ENCODE measurements at places on chromosomes 12 and 14.

- no peak for DNase-seq
These were observed 113.1 kb downstream of the ITPR2 start for GRCh38 chr12:26719852-26720251.

- DNase-seq: no peak
These were observed 146.0 kb upstream of the RPH3A start for GRCh38 chr12:112645586-112645985.

DNA sequence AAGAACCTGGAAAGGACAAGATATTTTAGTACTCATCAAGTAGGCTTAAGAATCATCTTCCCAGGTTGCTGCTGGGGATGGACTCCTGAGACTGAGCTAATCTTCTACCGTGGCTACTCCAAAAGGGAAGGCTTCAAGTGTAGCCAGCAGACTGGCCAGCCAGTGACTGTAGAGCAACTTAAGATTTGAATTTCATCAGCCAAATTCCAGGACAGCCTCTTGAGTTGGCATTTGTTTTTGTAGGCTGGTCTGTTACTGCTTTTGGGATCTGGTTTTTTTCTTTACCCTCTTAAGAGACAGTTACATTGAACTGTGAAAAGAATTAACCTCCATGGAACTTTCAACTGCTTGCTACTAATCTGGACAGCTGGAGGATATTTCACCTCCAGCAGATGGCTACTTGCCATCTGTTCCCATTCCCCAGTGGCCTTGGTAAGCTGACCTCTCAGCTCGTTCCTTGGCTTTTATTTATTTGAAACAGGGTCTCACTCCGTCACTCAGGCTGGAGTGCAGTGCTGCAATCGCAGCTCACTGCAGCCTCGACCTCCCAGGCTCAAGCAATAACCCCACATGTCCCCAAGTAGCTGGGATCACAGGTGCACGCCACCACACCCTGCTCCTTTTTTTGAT lies 20.7 kb downstream of the VTI1B start:
- no peak for DNase-seq

- DNase-seq: no peak
These were observed 42.5 kb downstream of the SGPP1 start for GRCh38 chr14:63685401-63685800.

DNA sequence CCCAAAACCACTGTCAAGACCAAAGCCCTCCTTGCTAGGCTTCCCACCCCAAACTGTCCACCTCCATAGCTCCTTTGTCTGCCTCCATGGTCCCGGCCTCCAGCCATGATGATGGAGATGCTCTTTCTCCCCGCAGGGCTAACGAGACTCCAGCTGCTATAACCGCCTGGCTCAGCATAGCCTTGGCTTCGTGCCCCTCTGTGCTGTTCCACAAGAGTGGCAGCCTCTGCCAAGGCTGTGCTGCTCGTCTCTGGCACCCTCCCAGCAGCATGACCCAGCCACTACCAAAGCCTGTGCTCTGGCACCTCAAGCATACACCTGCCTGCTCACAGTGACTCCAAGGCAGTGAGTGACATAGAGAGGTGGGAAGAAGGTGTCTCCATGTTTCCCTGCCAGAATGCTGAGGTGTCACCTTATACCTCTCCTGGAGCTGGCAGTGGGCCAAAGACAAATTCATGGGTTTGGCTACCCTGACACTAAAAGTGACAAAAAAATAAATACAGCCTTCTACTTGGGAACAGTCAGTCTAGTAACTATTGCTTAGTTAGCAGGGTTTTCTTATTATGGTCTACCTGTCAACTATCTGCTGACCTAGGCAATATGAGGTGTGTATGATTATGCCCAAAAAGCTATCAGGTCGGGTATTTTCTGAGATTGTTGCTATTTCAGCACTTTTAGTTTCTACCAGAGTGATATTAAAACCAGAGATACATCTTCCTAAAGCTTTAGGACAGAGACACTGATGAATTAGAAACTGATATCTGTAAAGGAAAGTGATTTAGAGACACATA lies 16.1 kb upstream of the KRT73 start:
- DNase-seq: peak; percentile 3

DNA sequence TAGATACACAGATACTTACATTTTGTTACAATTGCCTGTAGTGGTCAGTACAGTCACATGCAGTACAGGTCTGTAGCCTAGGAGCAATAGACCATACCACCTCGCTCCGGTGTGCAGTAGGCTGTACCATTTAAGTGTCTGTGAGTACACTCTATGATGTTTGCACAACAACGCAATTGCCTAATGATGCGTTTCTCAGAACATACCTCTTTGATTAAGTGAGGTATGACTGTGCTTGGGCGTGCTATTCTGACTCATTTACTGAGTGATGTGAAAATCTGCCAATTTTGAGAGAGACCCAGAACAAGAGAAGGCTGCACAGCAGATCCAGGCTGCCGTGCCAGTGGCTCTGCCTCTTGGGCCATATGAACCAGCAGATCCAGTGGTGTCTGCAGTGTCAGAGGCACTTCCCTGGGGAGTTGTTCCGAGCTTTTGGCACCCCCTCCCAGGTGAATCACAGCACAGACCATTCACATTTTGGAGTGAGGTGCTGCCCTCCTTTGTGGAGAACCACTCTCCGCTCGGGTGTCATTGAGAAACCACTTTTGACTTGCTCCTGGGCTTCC lies 20.4 kb downstream of the DLK1 start:
- DNase-seq: no peak

DNA sequence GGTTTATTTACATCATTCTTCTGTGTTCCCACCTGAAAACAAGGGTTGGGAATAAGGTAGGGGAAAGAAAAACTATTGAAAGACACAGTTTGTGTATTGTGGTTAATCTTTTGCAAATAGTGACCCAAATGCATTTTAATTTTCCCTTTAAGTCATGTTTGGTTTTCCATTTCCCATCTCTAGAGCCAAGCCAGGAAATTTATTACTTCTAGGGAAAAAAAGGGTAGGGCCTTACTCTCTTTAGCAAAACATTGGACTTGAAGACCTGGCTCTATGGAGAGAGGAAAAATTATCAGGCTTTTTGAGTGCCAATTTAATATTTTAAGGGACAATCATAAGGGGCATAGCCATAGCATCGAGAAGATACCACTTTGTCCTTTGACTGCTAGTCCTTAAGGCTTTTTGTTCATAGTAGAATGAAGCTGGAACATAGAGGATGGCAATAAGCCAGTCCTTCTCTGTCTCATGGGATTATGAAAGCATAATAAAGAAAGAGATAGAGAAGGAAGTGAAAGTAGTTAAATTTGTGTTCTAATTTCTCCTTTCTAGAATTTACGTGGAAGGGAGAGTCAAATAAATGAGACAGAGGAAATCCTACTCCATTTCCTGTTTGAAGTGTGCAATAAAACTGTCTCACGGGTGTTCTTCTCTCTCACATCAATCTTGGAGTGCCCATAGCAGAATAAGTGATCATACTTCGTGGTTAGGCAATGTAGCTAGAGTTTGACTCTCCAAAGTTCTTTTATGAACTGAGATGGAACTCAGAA lies 50.9 kb upstream of the PPFIA2 start:
- DNase-seq: no peak

GRCh38 chr12:124916374-124917134 lies 2.1 kb upstream of the UBC start:
- DNase-seq: peak; percentile 53

- no peak for DNase-seq
These were observed 52.5 kb upstream of the FOXN3 start for GRCh38 chr14:89469210-89470198.

DNA sequence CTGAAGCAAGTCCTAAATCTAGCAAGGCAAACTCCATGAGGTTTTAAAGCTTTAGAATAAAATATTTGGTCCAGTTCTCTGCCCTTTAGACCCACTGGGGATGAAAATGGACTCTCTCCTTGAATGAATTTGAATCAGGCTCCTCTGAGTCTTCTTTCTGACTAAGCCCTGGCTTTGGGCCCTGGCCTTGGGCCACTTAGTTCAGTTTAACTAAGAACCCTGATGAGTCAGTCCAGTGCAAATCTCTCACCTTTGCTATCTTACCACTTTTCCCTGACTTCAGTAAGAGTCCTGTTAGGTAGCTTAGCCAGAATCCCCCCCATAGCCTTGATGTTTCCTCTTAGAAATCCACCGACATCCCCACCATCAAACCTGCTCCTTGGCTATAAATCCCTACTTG lies 427.5 kb downstream of the SNAPC1 start:
- no peak for DNase-seq

DNA sequence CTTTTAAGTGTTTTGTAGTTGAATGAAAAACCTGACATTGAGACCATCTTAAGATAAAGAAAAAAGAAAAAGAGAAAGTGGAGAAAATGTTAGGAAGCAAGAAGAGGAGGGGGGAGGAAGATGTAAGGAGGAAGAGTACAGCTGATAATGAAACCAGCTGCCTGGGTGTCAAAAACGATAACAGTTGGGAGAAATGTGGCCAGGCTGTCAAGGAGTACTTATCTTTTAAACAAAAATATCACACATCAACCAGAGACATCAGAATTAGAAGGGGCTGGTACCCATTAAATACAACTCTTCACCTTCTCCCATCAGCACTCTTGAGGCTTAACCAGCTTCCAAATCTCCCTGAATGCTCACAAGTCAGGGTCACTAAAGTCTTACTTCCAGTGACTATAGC lies 4.5 kb downstream of the SLC11A2 start:
- DNase-seq: no peak

GRCh38 chr12:53295070-53295890 lies at the start of gene PFDN5:
PFDN5 (plus strand) TSS chr12:53295542; CDS start chr12:53295568, 26 bp downstream.
- peak; percentile 92 for DNase-seq

- no peak for DNase-seq
These were observed 430.9 kb downstream of the ATP23 start for GRCh38 chr12:58372298-58372697.

DNA sequence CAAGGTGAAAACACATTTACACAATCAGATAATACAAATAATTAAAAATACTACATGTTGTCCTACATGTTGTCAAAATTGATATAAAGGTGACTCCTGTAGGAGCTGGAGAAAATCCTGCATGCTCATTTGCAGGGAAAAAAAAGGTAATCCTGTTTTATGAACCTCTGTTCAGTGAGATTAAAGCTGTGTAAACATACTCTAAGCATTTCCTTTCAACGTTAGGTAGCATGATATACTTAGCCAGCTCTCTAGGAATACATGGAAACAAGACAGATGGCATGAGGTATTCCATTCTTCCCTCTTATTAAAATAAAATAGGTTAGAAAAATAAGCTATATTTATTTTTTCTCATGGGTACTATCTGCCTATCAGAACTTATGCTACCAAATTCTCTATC lies 635.7 kb upstream of the FLRT2 start:
- no peak for DNase-seq

DNA sequence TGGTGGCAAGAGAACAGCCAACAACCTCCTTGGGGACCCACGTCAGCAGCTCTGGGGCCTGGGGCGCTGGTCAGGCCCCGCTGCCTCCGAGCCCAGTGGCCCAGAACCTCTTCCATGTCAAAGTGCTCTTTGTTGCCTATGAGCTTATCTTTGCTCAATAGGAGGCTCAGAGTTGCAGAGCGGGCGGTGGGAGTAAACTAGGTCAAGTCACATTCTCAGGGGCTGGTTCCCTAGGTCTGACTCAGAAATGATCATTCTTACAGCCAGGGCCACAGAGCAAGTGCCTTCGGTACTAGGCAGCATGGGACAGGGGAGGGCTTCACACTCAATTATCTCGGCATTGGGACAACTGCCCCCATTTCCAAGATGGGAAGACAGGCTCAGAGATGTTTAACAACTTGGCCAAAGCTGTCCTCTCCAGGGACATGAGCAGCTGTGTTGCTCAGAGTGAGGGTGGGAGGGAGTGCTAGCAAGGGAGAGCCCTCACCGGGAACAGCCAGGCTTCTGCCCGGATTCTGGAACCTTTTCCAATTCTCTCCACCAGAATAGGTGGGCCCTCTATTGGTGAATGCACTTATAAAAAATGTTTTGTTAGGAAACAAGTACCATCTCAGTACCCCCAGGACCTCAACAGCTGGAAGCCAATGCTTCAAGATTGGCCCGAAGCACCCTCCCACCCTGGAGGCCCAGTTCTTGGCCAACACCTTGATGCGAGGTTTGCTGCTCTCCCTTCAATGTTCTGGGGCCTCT lies 11.9 kb downstream of the SLC25A29 start:
- no peak for DNase-seq

- DNase-seq: no peak
These were observed 309.4 kb upstream of the DIO3 start for GRCh38 chr14:101251812-101252442.

DNA sequence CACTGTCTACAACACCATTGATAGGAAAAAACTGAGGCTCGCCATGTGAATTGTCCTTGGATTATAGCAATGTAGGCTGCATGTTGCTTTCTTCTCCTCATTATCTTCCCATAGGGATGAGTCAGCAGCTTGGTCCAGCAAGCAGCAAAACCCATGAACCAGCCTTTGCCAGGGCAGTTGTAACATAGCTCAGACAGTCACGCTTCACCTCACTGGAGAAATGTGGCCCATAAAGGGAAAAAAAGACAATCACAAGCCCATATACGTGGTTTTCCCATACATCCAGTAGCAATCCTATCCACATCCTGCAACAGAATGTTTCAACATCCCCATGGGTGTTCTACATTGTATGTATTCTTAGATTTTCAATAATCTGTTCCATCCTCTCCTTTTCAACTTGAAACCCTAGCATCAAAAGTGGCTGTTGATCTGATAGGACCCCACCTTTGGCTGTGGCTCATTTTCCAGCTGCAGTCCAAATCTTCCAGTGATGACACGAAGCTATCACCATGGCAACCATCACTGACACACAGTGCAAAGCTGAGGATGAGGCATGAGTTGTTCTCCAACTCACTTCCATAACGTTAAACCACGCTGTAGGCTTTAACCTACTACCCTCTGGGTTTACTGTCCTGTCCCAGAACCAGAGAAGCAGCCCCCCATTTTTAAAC lies 34.0 kb downstream of the GRIN2B start:
- DNase-seq: no peak

DNA sequence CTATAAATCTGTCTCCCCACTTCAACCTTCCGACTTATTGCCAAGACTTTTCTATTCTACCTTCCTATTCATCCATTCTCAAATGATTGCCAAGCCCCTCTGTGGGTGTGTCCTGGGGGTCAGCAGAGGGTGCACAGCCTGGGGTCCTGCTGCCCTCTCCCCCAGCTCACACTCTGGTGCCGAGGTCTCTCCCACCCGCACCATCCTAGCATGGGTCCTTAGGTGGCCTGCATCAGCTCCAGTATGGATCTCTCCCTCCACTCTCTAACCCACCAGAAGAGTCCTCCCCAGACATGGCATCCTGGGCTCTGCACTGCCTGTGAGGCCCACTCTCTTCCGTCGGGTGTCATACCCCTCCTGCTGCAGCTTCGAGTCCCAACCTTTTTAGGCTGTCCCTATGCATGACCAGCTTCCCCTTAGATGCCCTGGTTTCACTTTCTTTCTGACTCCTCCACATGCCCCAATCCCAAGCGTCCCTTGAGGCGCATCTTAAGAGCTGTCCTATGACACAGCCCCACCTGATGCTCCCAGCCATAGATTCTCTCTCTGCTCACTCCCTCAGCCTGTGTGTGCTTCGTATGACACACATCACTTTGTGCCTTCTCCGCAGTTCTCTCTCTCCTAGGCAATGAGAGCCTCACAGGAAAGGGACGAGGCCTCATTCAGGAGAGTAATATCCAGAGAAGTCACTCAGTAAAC lies 43.9 kb downstream of the GIT2 start:
- no peak for DNase-seq

All from activated CD4-positive, alpha-beta T cell treated with anti-CD3 and anti-CD28 coated beads, Interleukin-2, amount 10 ng/mL, durations not matched to agents 7 days and 5 days (primary cell).